ENCODE measurements at places on chromosomes 6 and 20.
A peak's percentile ranks its signal among the peaks of the same experiment; 100 is the strongest.

GRCh38 chr20:47686545-47686944 is 98.7 kb downstream of the SULF2 start:
- no peak for DNase-seq

DNA sequence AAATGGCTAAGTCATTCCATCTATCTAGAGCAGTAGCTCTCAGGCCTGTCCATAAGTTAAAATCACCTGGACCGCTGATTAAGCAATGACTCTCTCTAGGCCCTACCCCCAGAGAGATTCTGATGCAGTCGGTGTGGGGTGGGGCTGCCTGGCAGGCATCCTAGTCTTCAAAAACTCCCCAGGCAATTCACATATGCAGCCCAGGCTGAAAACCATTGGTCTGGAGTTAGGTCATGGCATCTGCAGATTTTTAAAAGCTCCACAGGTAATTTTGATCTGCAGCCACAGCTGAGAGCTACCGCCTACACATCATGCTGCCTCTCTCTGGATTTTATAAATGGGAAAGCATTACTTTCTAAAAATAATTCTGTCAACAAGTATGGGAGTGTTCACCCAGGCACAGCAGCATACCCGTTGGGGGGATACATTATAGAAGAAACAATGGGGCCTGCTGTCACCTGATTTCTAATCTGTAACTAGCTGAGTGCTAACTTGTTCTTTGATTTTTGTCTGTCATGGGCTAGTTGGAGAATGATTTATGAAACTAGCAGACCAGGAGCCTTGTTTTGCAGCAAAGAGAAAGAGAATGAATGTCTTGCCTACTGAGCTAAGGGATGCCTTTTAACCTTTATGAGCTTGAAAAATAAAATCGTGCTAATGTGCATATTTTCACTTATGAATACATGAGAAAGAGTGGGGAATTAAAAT is 44.1 kb upstream of the ATXN1 start:
- no peak for DNase-seq

DNA sequence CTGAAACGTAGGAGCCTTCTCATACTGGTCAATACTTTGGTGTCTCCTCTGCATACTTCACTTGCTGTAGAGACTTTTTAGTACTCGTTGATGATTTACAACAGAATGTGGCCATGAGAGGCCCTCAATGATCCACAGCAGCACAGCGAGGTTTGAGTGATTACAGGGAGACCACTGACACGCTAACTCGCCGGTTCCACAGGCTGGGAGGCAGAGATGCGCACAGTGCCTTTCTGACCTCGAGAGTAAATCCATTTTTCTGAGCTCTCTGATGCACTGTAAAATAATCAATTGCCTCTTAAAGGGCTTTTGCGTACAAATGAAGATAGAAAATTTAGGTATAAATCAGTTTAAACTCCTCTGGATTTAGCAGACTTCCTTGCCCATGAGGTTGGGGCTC is 56.2 kb upstream of the TBC1D7 start:
- DNase-seq = no peak

GRCh38 chr6:41494212-41495110 is 51.7 kb upstream of the FOXP4 start:
- DNase-seq = no peak

- DNase-seq = no peak
Observed at GRCh38 chr20:20003031-20003954, 13.9 kb upstream of the NAA20 start.

- DNase-seq = no peak
Observed at GRCh38 chr6:146240322-146240721, 211.5 kb downstream of the GRM1 start.

GRCh38 chr6:118697554-118697953 is 46.2 kb upstream of the CEP85L start:
- no peak for DNase-seq

DNA sequence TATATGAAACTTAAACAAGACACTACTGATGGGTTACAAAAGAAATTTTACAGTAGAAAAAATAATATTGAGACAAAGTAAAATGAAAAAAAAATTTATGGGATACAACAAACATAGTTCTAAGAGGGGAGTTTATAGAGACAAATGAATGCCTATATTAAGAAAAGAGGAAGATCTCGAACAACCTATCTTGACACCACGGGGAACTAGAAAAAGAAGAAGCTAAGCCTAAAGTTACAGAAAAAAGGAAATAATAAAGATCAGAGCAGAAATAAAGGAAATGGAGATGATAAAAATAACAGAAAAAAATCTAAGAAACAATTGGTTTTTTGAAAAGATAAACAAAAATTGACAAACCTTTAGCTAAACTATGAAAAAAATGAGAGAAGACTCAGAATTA is 9.1 kb upstream of the ECHDC1 start:
- DNase-seq = no peak

DNA sequence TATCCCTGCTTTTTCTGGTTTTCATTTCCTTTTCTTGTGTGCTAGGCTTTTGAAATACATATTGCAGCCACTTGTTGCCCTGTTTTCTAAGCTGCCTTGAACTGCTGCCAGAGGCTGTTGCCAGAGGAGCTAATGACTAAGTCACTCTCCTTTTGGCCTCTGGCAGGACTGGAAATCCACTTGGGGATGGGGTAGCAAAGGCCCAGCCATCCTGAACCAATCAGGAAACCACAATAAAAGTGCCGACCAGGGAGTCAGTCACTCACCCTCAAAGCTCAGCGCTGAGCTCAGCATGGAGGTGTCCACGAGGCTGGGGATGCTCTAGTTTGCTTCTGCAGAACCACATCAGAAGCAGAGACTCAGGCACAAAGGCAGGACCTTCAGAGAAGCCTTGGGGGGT is 813.0 kb downstream of the DHX35 start:
- no peak for DNase-seq

GRCh38 chr20:24960302-24960801 is 11.3 kb downstream of the CST7 start:
- no peak for DNase-seq

GRCh38 chr6:80094017-80094416 is 12.5 kb upstream of the BCKDHB start:
- peak; percentile 15 for DNase-seq

GRCh38 chr6:7909323-7910276 is 988 bp downstream of the TXNDC5 start:
- DNase-seq = peak; percentile 67

GRCh38 chr20:49207076-49207475 is 12.1 kb upstream of the DDX27 start:
- no peak for DNase-seq

DNA sequence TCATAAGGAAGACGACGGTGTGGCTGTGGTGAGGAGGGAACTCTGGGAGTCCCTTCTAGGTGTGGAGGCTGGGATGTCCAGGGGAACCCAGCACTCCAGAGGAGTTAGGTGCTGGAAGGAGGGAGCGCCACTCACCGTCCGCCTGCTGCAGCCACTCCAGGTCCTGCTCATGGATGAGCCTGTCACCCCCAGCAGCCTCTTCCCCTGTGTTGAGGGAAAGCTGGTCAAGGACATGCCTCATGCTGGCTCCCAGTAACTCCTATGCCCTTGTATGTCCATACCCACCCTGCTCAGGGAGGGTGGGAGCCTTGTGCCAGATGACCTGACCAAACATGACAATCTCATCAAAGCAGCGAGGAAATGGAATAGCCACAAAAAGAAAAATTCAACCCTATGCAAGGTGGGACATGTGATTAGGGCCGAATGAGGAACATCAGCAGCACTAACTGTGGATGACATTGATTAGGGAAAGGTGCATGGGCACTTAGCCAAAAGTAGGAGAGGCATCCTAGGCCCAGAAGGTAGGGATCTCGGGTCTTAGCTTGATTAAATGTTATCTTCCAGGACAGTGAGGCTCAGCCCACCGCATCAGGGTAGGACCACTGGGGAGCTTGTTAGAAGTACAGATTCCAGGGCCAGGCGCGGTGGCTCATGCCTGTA is 3.0 kb downstream of the DNPH1 start:
- no peak for DNase-seq

DNA sequence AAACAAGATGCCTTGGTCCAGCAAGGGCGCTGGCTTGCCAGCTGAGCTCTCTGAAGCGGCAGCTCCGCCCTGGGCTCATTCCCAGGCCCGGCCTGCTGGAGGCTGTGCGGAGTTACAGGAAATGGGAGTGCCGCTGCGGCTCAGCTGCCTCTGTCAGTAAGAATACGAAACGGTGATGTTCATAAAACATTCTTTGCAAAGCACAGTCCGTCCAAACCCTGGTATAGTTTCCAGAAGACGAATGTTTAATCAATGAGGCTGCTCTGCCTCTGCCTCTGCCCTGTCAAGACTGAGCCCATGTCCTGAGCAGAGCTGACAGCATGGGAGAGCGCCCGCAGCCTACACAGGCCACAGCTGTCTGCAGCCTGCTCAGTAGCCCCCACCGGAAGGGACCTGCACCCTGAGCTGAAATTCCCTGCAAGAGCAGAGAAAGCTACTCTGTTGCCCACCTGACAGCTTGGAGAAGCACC is 153.3 kb upstream of the SNX9 start:
- peak; percentile 88 for DNase-seq

GRCh38 chr20:62387933-62388635 is 1.2 kb downstream of the RPS21 start:
- DNase-seq = no peak

All from hepatic stellate cell (primary cell).